AG09319 (cell line): ENCODE measurements at places on chromosomes 2 and 18.
A peak's percentile ranks its signal among the peaks of the same experiment; 100 is the strongest.

DNA sequence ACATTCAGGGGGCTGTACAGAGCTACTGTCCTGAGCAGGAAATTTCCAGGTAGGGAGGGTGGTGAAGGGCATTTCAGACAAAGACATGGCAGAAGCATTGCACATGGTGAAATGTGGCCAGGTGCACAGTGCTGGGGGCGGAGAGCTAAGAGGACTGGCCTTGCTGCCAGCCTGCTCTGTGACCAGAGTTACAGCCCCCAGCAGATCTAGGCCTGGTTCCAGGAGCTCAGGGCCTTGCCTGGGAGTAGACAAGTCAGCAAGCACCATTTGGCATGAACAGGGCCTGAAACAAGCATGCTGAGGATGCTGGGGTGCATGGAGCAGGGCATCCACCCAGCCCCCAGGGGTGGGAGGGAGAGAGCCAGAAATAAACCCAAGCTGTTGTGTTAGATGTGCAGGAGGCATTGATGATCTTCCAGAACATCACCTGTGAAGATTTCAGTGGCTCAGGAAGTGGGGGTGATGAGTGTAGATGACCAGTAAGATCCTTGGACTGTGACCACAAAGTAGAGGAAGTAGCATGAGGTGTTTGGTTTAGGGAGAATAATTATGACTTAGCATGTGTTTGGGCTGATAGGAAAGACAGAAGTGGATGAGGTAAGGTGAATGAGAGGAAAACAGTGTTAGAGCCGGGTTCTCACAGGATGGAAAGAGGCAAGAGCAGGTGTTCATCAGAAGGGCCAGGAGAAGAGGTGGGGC, 61.1 kb downstream of the COA5 start:
- no peak for DNase-seq

- no peak for DNase-seq
These were observed 50.9 kb upstream of the PHLPP1 start for GRCh38 chr18:62664414-62664813.

- DNase-seq, result peak; percentile 86
These were observed 21.4 kb upstream of the MLPH start for GRCh38 chr2:237465515-237466148.

- no peak for DNase-seq
These were observed at the start of gene FSIP2 for GRCh38 chr2:185738679-185739472. FSIP2 (plus strand) TSS chr2:185738804; CDS start chr2:185738895, 91 bp downstream.

GRCh38 chr18:77032181-77032701, 100.3 kb downstream of the MBP start:
- no peak for DNase-seq

GRCh38 chr2:100894105-100894795, 74.3 kb downstream of the NPAS2 start:
- DNase-seq, result no peak

DNA sequence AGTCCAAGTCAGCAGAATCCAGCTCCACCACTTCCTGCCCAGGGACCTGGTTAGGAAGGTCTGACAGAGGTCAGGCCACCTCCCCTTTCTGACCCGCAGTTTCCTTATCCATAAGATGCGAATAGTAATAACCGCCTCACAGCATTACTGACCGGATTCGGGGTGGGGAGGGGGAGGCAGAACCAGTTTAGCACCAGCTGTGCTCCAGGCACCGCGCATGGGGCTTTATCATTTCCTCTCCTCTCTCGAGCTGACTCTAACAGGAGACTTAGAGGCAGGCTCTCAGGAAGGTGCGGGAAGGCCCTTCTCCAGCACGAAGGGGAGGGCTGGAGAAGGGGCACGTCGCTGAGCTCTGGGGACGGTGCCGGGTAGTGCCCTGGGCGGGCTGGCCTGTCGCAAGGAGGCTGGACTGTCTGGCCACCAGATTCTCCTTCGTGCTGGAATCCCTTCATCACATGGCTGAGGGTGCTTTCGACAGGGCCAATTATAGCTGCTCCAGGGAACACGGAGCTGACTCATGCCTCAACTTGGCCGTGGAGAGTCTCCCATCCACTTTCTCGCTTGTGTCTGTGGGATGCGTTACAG, 5.7 kb downstream of the EHD3 start:
- DNase-seq, result no peak

DNA sequence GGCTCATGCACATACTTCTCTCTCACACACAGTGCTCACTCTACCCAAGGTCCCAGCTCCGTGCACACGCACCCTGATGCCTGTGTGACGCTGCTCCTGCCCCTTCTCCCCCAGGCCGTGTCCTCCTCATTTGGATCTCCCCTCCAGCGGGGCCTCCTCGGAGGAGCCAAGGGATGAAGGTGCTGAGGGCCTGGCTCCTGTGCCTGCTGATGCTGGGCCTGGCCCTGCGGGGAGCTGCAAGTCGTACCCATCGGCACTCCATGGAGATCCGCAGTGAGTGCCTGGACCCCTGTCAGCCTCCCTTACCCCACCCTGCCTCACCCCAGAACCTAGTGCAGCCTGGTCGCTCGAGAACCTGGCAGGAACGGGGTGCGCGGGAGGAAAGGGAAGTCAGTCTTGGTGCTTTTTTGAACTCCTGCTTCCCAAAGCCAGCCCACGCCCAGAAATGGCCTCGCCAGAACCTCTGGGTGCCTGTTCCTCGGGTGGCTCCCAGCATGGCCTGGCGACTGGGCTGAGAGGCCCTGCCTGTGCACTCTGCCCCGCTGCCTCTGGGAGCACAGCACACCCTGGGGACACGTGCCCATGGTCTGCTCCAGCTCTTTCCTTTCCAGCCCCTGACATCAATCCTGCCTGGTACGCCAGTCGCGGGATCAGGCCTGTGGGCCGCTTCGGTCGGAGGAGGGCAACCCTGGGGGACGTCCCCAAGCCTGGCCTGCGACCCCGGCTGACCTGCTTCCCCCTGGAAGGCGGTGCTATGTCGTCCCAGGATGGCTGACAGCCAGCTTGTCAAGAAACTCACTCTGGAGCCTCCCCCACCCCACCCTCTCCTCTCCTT, at the start of gene PRLH:
TSS of gene PRLH (plus strand) at position 174 of the 835 bp plus-strand sequence. CDS start at position 174, 0 bp downstream.
- no peak for DNase-seq

GRCh38 chr18:23977103-23977502, 37.5 kb upstream of the TTC39C start:
- DNase-seq, result no peak

- DNase-seq, result no peak
These were observed 182.5 kb upstream of the LINC00305 start for GRCh38 chr18:64331419-64331818.

GRCh38 chr2:60780721-60781120, 24.7 kb downstream of the PAPOLG start:
- no peak for DNase-seq

GRCh38 chr2:98866033-98866432, 70.0 kb downstream of the CRACDL start:
- DNase-seq, result no peak
